GF-D8 (cell line): ENCODE measurements at places on chromosomes 1 and 21.

DNA sequence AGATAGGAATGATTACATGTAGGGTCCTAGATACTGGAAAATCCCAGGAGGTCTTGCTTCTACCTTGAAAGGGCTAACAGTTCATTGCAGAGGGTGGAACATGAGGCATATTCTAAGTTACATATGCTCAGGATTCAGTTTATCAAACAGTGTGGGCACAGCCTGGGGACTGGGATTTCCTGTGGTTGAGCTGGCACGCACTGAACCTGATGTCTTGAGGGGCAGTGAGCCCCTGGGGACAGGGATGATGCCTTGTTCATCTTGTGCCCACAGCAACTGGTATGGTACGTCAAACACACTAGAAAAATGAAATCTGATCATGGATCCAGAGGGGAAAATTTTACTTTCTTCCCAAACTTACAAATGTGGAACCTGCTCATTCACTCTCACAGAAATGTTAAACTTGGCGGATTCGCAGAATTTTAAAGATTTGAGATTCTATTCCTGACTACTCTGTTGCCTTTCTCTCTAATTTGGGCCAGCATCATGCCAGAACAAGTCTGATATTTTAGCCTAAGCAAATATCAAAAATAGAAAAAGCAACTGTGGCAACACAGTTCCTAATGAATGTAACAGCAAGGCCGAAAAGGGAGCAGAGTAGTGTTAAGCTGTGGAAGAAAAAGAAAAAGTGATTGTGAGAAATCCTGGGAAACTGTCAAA, 68.2 kb upstream of the COL24A1 start:
- DNase-seq = no peak

DNA sequence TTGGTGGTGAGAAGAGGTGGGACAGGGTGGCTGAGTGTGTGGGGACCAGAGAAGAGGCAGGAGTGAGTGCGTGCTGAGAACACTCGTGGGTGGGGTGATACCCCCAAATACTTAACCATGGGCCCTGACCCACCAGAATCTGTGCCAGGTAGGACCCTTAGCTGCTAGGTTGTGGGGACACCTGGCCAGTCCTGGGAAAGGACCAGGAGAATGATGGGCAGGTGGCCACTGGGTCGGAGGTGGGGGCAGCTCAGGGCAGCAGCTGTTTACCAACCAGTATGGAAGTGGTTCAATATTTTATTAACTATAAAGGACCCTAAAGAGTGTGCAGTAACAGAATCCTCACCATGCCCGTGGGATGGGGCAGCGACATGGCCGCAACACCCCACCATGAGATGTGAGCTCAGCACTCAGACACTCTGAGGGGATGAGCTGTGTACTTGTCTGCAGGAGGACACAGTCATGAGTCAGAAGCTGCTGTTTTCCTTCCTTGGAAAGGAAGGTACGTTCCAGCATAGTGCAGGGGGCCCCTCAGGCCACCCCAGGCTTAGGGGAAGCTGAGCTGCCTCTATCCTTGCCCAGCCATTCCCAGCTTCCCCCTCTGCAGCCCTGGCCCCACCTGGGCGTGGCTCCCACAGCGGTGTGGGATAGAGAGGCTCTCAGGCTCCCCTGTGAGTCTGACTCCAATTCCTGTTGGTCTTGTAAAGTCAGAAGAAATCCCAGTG, 25.4 kb downstream of the TEX35 start:
- no peak for DNase-seq

GRCh38 chr1:41013796-41014195, 7.7 kb downstream of the SLFNL1 start:
- no peak for DNase-seq

GRCh38 chr1:155681776-155682175, 6.8 kb downstream of the YY1AP1 start:
- no peak for DNase-seq

DNA sequence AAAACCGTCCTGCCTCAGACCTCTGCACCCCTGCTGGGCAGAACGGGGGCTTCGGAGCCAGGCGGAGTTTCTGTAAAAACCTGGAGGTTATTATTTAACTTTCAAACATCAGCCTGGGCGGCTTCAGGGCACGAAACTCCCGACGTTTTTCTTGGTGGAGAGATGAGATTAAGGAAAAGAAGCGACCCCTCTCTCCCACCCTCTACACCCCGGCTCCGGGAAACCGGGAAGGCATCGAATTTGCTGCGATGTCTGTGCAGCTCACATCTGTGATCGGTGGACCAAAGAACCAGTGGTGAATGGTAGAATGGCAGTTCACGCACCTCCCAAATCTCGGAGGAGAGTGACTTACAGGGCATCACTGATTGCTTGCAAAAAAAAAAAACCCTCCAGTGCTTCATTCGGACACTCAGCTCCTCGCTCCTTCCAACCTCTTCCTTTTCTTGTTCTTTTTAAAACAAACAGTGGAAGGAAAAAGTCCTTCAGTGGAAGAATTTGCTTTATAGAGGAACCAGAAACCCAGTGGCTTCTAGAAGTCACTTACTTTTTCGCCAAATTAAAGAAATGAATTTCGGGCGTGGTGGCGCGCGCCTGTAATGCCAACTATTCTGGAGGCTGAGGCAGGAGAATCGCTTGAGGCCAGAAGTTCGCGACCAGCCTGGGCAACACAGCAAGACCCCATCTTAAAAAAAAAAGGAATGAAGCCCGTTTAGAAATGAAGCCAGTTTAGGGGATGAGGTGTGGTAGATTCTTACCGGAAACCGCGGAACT, 884 bp downstream of the PHACTR4 start:
- no peak for DNase-seq

GRCh38 chr1:167173516-167174184, 47.0 kb upstream of the POU2F1 start:
- DNase-seq = no peak

- DNase-seq = no peak
Observed at GRCh38 chr1:71641903-71642302, 561.1 kb upstream of the ZRANB2 start.

DNA sequence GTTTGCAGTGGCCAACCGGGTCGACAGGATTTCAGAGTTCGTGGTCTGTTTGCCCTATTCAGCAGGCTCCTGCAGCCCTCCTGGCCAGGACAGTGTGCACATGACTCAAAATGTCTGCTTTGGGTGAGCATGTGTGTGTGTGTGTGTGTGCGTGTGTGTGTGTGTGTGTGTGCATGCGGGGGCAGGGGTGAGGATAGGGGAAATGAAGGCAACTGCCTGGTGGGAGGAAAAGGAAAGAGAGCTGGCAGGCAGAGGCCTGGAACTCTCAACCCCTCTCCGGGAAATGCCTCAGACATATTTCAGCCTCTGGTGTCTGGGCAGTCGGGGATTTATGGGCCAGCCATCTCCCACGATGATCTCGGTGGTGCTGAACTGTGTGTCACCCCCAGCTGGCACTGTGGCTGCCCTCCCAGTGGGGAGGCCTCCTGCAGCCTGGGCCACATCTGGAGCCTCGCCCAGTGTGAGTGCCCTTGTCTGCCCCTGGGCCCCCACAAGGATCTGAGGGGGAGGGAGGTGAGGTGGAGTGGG, 15.2 kb downstream of the CDCP2 start:
- no peak for DNase-seq

GRCh38 chr21:26674323-26674722, 101.2 kb upstream of the CYYR1 start:
- DNase-seq = no peak

DNA sequence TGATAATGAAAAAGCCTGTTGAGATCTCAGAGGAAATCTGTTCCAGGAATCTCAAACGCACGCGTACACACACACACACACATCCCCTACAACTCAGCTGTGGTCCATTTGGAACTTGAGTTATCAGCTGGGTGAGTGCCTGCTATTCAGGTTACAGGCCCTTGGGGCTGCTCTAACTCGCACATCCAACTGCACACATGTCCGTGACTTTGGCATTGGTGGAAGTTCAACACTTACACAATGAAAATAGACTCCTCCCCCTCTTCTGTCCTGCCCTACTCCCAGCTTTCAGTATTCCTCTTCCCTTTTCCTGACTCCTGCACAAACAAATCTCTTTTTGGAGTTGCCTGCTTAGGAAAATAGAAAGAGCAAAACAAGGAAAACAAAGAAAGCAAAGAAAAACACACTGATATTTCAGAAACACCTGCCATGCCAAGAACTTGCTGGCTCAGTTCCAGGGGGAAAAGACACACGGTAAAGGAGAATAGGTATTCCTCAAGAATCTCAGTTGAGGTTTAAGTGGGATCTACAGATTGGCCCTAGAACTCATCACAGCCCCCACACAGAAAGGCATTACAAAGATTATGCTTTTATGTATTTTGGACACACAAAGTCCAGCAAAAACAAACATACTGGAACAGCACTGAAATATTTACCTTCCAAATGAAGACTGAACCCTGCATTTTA, 140.9 kb downstream of the TGFBR3 start:
- DNase-seq = no peak

DNA sequence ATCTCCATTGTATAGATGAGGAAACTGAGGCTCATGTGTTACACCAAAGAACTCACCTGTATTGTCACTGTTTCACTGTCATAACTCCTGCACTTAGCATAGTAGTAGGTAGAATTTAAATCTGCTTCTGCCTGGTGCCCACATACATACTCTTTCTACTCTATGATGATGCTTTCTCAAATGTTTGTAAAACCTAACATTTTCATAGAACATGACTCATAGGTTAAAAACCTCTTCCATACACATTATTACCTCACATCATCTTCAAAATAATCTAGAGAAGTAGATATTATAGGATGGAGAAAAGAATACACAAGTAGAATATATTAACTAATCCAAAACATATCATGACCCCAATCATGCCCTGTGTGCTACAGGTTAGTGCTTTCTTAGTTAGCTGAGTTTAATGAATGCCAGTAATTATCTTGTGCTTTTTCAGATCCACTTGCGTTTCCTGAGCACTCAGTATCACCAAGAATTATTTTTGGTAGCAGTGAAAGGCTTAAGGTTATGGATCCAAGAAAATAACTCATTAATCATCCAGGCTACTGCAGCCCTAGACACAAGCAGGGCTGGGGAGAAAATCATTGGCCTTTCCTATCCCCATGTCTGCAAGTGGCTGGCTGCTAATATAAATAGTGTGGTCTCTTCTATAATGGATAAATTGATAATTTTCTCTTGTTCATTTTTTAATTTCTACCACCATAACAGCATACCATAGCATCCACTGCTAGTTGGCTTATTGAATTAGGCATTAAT, 156.9 kb downstream of the LRRC40 start:
- DNase-seq = no peak

GRCh38 chr1:237875291-237875690, 15.4 kb downstream of the ZP4 start:
- no peak for DNase-seq

DNA sequence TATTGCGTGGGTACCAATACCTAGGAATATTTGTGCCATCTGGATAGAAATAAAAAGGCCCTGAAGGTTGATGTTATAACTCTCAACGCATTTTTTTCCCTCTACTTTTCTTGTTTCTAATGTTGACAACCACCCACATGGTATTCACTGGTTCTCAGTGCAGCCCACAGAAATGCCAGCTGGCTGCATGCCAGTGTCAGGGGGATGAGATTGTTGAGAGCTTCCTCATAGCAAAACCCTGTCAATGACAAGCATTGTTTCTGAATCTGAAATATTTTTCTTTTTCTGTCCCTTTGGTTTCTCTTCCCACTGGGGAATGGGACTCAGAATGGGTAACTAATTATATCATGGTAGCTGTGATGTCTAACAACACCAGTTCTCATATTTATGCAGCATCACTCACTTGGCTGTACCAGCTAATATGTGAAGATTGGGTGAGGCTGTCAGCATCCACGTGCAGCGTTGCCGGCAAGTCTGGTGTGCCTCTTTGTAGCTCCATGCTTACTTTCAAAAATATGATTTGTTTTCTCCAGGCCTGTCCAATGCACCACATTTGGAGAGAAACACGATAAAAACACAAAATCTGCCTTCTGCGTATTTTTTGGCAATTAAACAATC, 284.6 kb downstream of the PTBP2 start:
- no peak for DNase-seq

DNA sequence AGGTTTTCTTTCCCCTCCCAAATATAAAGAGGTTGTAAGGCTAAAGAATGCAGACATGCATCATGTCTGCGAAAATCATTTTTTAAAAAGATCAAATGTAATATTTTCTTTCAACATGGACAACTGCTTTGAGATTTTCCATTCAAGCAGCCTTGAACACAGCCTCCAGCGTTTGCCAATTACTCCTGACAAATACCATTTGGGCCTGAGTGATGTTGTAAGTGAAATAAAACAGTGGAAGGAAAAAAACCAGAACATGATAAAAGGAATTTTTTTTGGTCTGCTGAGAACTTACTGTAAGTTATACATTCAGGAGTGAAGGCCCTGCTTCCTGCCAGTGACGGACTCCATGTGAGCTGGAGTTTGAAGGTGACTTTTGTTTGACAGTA, 37.2 kb downstream of the SETD4 start:
- no peak for DNase-seq

GRCh38 chr1:169392406-169392805, 24.4 kb downstream of the BLZF1 start:
- DNase-seq = no peak

- DNase-seq = no peak
Observed at GRCh38 chr1:33782776-33783175, 81.1 kb upstream of the HMGB4 start.

GRCh38 chr1:10852998-10853520, 56.6 kb upstream of the CASZ1 start:
- no peak for DNase-seq
